GM10248 (cell line): ENCODE measurements at places on chromosomes 16 and 17.

DNA sequence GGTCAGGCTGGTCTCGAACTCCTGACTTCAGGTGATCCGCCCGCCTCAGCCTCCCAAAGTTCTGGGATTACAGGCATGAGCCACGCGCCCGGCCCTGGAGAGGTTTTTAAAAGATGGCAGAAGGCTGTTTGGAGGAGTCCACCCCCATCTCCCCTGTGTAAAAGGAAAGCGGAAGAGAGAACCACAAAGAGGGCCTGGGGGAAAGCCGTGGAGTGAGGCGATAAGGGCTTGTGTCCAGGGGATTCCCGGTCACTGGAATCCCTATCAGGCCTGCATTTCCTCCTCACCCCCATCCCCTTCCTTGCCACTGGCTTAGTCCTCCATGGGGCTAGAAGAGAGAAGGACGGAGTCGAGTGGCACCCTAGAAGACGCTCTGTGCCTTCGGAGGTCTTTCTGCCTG lies at the start of gene GP1BA:
Gene GP1BA (plus strand): TSS at position 315 of the 400 bp plus-strand sequence. CDS start 328 bp downstream, outside the sequence.
- DNase-seq: no peak

DNA sequence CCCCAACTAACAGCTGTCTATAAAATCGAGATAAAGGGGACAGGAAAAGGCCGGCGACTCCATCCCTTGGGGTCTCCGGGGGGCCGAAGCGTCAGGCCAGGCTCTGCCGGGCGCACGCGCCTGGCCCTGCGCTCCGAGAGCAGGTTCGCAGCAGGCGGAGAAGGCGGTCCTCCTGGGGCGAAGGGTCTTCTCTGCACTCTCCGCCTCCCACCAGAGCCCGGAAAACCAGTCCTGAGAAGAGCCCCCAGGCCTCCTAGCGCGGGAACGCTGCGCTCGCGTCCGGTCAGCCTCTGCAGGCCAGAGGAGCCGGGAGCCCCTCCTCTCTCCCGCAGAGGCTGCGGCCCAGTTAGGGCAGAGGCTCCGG lies 5.1 kb downstream of the FOXF1 start:
- no peak for DNase-seq

- DNase-seq: peak; percentile 37
These were observed 139.8 kb downstream of the FOXL1 start for GRCh38 chr16:86718118-86718517.

DNA sequence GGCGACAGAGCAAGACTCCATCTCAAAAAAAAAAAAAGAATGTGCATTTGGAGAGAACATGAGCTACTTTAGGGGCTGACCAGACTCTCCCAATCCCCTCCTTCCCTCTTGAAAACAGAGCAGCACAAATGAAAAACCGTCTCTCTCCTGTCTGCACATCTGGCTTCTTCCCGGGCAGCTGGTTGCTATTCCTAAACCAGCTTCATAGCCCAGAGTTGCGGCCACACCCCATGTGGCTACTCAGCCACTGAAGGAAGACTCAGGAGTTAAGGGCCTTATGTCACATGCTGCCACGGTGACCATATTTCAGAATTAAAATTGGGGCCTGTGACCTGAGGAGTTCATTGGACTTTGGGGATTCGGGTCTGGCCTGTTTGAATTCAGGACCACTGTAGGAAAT lies 48.3 kb downstream of the KATNIP start:
- no peak for DNase-seq

DNA sequence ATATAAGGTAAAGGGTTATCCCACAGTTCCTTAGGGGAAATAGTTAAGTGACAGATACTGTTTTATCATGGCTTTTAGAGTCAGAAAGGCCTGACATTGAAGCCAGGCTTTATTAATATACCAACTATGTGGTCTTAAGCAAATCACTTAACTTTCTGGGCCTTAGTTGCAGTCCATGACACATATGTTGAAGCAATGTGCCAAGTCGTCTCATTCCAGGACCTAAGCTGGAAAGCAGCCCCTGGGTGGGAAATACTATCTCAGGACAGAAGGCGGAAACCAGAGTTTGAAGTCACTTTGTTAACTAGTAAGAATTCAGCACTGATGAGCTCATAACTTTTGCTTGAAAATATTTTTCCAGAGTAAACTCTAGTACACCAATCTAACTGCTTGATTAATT lies 80.0 kb downstream of the USP32 start:
- DNase-seq: no peak

DNA sequence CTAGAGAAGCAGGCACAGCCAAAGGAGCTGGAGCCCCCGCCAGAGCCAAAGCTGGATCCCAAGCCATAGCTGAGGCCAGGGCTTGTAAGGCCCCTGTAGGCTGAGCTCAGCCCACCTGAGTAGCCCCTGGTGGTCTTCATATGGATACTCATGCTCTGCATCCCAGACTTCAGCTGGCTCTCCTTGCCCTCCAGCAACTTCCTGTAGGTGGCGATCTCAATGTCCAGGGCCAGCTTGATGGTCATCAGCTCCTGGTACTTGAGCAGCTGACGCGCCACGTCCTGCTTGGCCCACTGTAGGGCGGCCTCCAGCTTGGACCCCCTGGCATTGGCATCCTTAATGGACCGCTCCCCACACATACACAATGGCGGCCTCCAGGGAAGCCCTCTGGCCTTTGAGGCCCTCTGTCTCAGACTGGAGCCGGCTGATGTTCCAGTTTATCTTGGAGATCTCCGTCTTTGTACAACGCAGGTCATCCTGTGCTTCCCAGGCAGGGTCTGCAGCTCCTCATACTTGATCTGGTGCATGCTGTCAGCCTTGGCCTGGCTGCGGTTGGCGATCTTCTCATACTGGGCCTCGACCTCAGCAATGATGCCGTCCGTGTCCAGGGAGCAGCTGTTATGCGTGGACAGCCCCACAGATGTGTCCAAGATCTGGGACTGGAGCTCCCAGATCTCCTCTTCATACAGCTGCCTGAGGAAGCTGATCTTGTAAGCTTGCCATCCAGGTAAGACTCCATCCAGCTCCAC lies 28.9 kb downstream of the IKZF3 start:
- no peak for DNase-seq

DNA sequence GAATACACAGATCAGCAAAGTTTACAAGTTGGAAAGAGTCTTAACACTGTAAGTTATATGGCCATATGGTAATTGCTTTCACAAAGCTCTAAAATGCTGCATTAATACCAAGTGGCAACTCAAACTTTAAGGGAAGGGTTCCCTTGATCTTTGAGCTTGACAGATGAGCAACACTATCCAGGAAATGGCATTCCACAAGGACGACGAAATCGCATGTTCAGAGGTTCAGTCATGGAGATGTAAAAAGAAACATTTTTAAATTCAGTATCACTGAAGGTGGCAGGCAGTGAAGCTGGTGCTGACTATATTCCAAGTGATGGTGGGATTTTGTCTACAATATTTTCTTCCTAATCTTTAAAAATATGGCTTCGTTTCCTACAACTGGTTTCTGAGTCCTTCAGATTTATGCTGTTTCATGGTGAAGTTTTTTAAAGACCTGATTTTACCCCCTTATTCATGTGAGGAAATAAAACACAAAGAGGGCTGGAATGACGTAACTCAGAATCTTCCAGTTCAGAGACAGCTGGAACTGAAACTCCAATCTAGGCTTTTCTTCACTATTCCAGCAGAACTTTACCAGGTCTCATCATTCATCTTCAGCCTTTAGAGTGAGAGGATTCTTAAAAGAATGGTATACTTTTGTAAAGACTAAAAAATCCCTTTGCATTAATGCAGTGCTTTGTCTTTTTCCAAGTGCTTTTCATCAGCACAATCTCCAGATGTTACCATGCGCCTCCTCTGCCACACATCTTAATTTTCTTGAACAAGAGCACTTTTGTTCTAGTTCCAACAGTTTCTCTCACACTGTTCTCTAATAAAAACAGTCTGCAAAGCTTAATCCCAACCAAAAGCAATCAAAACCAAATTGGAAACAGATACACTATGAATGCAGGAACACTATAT lies 20.2 kb downstream of the CHCT1 start:
- DNase-seq: no peak

- no peak for DNase-seq
These were observed 31.1 kb downstream of the C16orf82 start for GRCh38 chr16:27097800-27098230.

GRCh38 chr17:9833922-9834321 lies 8.2 kb downstream of the GLP2R start:
- no peak for DNase-seq

GRCh38 chr17:8393470-8394231 lies 4.0 kb downstream of the RNF222 start:
- no peak for DNase-seq

DNA sequence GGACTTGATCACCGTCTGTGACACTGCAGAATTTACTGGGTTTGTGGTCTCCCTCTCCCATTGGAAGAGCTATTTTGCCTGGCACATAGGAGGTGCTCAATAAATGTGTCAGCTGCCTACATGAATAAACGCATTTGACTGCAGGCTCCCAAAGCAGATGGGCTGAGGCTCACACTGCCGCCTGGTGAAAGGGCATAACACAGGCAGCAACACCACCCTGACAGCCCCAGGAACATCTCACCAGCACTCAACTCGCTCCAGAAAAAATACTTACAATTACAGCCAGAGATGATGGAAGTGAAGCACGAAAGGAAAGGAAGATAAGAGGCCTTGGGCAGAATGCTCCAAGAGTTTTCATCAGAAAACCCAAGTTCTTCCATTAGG lies 73.9 kb downstream of the RPH3AL start:
- no peak for DNase-seq

- DNase-seq: peak; percentile 74
These were observed 7.4 kb upstream of the SCIMP start for GRCh38 chr17:5241861-5242671.

DNA sequence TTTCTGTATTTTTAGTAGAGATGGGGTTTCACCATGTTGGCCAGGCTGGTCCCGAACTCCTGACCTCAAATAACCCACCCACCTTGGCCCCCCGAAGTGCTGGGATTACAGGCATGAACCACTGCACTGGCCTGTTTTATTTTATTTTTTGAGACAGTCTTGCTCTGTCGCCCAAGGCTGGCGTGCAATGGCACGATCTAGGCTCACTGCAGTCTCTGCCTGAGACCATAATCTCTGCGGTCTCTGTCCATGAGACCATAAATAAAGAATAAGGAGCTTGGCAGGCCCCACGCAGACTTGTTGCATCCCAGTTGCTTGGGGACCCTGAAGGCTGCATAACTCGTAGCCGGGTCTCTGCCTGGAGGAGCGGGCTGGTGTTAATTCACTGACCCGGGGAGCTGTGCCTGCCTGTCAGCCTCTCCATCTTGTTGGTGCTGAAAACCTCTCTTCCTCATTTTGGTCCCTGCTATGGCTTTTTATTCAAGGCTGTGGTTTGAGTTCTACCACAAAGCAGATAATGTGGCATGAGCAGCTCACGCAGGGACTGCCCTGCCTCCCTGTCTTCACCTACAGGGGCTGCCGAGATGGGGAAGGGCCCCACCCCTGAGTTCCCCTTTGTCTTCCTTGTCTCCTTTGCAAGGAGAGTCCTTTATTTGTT lies 82.1 kb downstream of the MSI2 start:
- DNase-seq: peak; percentile 73

DNA sequence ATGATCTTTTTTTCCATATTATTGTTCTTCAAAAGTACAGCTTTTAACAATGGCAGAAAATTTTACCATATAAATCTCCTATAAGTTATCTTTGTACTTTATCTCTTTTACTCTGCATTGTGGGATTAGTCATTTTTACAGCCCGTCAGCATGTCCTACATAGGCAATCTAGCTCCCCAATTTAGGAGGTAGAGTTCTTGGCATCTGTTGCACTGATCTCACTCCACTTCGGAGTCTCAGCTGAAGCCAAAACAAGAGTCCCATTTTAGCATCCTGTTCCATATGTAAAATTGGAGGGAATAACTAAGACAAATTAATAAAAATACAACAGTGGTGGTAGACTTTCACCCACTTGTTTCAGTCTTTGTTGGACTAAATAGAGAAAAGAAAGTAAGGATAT lies 31.1 kb upstream of the PRSS54 start:
- DNase-seq: no peak

- DNase-seq: no peak
These were observed 48.5 kb downstream of the ARHGAP27 start for GRCh38 chr17:45384047-45384788.

DNA sequence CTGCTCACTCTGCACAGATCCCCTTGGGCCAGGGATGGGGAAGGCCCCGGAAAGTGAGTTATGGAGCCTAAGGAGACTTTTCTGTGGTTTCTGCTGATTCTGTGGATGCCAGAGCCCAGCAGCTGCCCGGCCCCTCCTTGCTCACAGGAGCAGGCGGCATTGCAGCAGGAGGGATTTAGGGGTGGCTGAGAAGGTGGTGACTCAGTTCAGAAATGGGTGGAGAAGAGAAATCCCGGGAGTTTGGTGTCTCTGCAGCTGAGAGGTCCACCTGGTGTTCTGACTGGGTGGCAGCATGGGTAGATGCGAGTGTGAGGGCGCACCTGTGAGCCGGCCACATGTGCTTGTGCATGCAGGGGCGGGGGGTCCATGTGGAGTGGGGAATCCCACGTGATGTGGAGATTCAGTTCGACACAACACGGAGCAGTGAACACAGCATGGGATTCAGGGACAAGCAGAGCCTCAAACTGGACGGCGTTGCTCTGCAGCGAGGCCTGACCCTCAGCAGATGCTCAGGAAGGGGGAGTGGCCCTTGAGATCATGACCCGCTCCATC lies 16.0 kb upstream of the SPPL2C start:
- DNase-seq: no peak

DNA sequence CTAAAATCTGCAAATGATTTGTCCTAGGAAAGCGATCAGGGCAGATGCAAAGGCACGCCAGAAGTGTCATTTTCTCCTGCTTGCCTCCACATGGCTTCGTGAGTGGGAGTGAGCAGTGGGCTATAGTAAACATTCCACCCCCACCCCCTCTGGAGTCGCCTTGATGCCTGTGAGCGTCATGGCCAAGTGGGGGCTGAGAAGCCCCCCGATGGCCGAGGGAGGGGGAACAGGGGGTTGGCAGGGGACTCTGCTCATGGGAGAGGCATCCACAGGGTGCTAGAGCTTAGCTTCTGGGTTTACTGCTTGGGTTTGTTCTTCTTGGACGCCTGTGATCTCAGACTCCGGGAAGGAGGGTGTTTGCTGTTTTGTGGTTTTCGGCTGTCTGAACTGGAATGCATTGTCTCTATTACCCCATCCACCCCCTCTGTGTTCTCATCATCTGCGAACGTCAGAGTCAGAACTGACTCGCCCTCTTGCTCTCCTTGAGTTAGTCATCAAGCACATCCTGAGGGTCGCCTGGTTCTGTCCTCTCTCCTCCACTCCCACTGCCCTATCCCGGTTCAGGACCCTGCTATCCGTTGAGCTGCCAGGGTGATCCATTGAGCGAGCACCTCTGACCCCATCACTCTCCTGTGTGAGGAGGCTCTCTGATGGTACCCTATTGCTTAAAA lies 15.4 kb downstream of the TNS4 start:
- no peak for DNase-seq

- no peak for DNase-seq
These were observed 23.0 kb downstream of the RARA start for GRCh38 chr17:40331743-40332641.

DNA sequence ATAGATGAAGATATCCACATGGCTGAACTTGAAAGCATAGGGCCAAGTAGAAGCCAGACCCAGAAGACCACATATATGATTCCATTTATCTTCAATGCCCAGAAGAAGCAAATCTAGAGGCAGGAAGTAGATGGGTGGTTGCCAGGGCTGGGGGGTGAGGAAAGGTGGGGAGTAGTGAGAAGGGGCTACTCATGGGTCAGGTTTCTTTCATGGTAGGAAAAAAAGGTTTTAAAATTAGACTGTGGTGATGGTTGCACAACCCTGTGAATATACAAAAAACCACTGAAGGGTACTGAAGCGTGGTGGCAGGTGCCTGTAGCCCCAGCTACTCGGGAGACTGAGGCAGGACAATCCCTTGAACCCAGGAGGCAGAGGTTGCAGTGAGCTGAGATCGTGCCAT lies 5.4 kb downstream of the CD2BP2 start:
- no peak for DNase-seq
